ENCODE measurements at places on chromosomes 4 and X.

- no peak for DNase-seq
Measured at GRCh38 chr4:147056940-147057610, 111.4 kb upstream of the TTC29 start.

GRCh38 chr4:18185491-18185890 is 163.9 kb upstream of the LCORL start:
- DNase-seq, result no peak

GRCh38 chrX:23383411-23383810 is 48.8 kb downstream of the PTCHD1 start:
- DNase-seq, result no peak

GRCh38 chr4:13989501-13989900 is 362.0 kb upstream of the BOD1L1 start:
- no peak for DNase-seq

- DNase-seq, result no peak
Measured at GRCh38 chrX:118368398-118368797, 22.5 kb downstream of the WDR44 start.

DNA sequence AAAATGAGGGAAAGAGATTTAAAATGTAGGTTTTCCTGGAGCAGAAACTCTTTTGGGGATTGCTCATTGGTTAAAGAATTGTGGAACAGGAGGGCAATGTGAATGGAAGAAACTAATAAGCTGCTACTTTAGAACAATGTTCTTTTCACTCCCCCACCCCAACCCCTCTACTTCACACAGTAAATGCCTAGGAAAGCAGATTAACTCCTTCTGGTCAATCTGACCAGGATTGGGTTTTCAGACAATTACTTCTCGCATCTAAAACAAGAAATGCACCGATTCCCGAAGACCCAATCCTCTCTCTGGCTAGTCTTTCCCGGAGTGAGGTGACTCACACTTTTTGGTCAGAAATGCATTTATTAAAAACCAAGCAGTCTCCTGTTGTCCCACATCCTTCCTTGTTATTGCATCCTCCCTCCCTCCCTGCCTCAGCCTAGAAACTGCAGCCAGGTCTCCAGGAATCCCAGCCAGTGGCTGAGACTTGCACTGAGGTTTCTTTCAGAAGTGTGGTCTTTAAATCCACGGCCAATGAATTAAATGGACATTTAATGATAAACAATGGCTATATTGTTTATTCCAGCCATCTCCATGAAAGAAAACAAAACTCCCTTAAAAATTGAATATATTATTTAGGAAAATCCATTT is 21.4 kb downstream of the MFAP3L start:
- no peak for DNase-seq

Data from activated naive CD4-positive, alpha-beta T cell treated with anti-CD3 and anti-CD28 coated beads for 36 hours (primary cell).